ENCODE measurements at places on chromosomes 11 and 22.

- no peak for DNase-seq
Measured at GRCh38 chr11:3220101-3220500, 1.5 kb upstream of the MRGPRG start.

- peak; percentile 84 for DNase-seq
Measured at GRCh38 chr22:19061471-19062138, 60.6 kb downstream of the DGCR2 start.

DNA sequence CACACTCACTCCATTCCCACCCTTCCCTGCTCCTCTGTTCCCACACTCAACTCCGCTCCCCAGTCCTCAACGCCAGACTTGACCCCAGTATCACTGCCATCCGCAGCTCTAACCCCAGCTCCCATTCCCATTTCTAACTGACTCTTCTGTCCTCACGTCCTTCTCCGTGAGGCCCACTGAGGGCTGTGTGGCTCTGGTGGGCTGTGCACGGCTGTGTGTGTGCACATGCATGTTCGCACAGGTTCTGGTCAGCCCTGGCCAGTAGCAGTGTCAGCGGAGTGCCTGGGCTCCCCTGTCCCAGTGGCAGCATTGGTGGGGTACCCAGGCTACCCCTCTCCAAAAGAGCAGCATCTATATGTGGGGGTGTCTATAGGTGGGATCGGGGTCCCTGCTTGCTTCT, 5.0 kb downstream of the CAPN1 start:
- DNase-seq = no peak

DNA sequence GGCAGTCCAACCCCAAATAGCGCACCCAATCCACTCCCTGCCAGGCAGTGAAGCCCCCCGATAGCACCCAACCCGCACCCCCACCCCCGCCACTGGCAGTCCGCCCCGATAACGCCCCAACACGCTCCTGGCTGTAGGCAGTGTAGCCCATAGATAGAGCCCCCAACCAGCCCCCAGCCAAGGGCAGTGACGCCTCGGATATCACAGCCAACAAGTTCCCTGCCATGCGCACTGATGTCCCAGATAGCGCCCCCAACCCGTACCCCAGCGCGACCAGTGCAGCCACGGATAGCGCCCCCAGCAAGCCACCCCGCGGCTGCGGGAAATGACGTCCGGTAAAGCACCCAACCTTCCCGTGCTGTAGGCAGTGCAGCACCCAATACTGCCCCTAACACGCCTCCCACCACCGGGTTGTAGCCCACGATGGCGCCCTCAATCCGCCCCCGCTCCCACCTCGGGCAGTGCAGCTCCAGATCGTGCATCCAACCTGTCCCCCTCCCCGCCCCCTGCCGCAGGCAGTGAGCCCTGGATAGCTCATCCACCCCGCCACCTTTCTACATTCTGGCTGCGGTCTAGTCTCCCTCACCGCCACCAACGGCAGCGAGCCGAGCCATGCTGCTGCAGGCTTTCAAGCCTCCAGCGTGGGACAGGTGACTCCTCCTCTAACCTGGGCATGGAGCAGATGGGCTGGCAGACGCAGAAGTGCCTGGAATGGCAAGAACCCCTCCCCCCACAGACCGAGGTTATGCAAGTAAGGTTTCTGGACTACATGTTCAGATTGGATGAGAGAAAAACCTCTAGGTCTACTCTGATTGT, 625 bp downstream of the RFPL2 start:
- peak; percentile 65 for DNase-seq

All from NCI-H524 treated with DMSO at 0.1 percent for 48 hours (cell line).